Activated CD4-positive, alpha-beta T cell treated with anti-CD3 and anti-CD28 coated beads for 24 hours (primary cell): ENCODE measurements at places on chromosomes 7 and 10.

- DNase-seq = no peak
These were observed 81.3 kb downstream of the PRKCQ start for GRCh38 chr10:6498771-6499170.

DNA sequence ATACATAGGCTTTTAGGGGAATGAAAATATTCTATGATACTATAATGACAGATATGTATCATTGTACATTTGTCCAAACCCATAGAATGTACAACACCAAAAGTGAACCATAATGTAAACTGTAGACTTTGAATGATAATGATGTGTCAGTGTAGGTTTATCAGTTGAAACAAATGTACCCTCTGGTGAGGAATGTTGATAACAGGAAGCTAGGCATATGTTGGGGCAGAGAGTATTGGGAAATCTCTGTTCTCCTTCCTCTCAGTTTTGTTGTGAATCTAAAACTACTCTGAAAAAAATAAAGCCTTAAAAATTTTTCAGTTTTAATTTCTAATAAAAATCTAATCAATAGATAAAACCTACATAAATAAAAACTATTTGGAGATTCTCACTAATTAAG, 36.9 kb downstream of the C1GALT1 start:
- no peak for DNase-seq

DNA sequence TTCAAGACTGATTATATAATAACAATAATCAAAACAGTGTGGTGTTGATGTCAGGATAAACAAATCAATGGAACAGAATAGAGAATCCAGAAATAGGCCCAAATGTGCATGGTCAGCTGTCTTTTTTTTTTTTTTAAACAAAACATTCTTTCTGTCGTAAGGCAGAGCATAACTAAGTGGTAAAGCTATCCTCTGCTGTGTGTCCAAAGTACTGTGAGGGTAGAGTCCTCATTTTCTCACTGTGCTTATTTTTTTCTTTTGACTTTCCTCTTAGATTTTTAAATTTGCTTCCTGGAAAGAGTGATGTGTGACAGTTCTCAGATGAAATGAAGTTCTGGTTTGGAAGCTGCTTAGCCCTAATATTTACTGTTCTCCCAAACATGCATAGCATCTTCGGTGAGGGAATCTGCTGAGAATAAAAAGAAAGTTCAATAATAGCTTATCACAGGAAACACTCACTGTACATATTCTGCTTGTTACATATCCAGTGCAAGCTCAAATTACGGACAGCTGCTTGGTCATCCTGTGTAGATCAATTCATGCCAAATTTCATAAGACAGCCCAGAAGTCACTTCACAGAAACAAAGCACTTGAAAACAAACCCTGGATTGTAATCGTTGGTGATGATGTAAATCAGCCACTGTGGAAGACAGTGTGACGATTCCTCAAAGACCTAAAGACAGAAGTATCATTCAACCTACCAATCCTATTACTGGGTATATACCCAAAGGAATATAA, 423.9 kb downstream of the NEBL start:
- DNase-seq = no peak

GRCh38 chr7:72710983-72711382, 117.0 kb downstream of the TYW1B start:
- no peak for DNase-seq

DNA sequence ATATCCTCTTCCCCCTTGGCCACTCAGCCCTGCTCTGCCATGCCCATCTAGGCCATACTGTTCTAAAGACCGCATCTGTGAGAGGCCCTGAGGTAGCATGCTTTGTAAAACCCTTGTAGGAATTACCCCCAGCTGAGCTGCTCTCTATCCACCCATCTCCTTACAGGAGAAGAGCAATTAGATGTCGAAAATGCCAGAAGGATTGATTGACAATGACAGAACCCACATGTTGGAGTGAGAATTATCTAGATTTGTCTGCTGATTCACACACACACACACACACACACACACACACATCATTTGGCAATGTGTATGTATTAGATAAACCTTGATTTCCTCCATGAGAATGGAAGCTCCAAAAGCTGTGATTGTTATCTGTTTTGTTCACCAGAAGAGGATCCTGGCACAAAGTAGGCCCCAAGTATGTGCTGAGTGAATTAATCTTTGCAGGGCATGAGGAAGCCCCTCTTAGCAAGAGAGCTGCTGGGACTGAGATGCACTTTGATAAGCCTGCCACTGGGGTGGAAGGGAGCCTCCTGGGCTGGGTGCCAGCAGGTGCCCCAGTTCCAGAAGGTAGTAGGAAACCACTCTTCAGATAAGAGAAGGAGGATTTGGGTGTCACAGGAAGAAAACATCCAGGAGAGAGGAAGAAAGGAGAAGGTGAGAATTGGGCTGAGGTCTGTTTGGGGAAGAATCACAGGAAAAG, 187.5 kb upstream of the ADO start:
- DNase-seq = no peak

DNA sequence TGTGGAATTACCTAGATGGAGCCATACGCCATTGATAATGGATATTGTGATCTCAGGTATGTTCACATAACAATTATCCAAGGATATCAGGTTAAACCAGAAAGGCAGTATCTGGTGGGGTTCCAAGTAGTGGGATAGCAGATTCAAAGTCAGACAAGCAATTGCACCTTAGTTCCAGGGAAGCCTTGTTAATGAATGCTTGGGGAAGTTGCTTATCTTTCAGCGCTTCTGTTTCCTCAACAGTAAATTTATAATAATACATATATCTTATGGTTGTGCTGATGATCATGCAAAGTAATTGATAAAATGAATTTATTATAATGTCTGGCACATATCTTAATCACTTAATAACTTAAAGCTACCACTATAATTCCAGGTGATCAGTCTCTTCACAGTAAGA, 290.9 kb downstream of the SUGCT start:
- DNase-seq = no peak
